ENCODE measurements at places on chromosomes 2 and 18. TPM values are rescaled to one million over a fixed set of nuclear protein-coding genes. Genes with fewer than 3 reads are reported as not detected.

GRCh38 chr18:79321625-79322405, 73.9 kb upstream of the NFATC1 start:
- DNase-seq = no peak

DNA sequence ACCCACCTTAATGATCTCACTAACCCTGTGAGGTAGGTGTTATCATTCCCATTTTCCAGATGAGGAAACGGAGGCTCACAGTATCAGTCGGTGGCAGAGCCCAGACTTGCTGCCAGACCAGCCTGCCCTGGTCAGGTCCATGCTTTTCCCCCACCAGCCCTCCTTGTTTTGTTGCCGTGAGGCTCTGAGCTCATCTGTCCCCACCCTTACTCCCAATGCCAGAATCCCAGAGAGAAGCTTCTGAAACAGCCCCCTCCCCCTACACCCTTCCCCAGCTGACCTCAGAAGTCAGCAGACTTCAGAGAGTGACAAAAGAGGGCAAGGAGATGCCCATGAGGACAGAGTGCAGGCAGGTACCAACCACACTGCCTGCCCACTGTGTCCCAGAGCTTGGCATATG, 20.8 kb upstream of the TNS1 start:
- DNase-seq = no peak

DNA sequence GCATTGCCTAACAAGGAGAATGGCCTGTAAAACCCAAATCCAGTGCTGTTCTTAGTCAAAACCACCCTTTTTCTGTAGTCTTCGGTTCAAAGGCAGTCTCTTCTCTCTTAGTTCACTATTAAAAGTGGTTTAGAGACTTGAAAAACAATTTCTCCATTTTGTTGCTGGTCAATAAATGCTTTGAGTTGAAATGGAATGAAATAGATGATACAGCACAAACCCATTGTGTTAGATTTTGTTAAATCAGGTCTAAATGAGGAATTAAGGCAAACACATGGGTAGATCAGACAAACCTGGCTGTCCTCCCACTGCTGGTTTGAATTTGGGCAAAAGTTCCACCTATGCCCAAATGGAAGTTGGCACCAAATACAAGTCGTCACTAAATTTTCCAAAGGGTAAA, 150.1 kb upstream of the SERTAD2 start:
- no peak for DNase-seq

DNA sequence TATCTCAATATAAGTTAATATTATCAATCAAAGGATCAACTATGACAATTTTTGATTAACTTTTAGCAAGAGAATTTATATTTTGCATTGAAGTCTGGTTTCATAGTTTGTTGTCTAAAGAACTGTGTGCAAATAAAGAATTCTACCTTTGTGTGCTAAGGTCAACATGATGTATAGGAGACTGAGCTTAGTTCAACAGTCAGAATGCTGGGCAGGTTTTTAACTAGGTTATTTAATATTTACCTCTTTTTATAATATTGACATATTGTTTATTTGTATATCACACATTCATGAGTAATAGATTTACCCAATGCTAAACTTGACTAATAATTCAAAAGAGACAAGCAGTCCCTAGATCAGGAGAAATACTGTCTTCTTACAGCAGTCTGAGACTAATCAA, 831.4 kb downstream of the DSC3 start:
- no peak for DNase-seq

DNA sequence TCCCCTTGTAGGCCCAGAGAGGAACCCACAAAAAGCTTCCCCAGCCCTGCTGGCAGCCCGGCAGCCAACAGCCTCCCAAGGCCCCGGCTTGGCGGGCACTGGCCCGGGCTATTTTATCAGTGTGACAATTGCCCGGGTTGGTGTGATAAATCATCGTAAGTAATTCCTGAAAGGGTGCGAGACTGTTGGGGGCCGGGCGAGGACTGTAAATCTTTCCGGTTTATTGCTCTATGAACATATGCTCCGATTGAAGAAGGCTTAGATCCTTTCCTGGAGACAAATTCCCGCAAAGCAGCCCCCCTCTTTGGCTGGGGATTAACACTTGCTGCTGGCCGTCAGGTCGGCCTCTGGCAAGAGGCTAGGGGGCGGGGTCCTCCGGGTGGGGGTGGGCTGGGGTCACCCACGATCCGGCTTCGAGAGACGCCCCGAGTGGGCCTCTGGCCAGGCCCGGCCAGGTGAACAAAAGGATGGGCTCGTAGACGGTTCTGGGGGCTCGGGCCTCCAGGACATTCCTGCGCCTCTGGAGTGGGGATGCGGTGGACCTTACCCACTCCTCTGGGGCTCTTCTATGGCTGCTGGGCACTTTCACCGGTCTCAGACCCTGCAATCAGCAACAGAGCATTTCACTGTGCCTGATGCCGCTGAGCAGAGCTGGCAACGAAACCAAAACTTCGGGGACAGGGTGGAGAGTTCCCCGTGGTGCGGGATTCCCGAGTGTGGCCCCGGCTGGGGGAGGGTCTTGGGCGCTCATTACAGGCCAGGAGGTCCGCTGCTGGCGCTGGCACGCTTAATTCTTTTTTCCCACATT, 2.0 kb downstream of the HOXD3 start:
- DNase-seq = no peak

- no peak for DNase-seq
Measured at GRCh38 chr2:83579507-83579906, 879.6 kb downstream of the SUCLG1 start.

GRCh38 chr2:164080486-164080885, 344.7 kb upstream of the FIGN start:
- DNase-seq = no peak

CSRNP3 gene
- total RNA-seq = 214 TPM

- no peak for DNase-seq
Measured at GRCh38 chr2:127169066-127169660, 50.9 kb downstream of the CYP27C1 start.

FRZB gene
- 17.1 TPM for total RNA-seq

GRCh38 chr2:8684878-8685696, 3.2 kb downstream of the ID2 start:
- DNase-seq = no peak

GRCh38 chr2:102094917-102095316, 47.6 kb upstream of the IL1R1 start:
- DNase-seq = no peak

REG1B gene
- total RNA-seq = not detected

KCNJ3 gene
- total RNA-seq = 13.9 TPM

INSIG2 gene
- total RNA-seq = 28.1 TPM

POMC gene
- total RNA-seq = 1.2 TPM

PEX13 gene
- 82.3 TPM for total RNA-seq

UGT1A5 gene
- not detected for total RNA-seq

DNA sequence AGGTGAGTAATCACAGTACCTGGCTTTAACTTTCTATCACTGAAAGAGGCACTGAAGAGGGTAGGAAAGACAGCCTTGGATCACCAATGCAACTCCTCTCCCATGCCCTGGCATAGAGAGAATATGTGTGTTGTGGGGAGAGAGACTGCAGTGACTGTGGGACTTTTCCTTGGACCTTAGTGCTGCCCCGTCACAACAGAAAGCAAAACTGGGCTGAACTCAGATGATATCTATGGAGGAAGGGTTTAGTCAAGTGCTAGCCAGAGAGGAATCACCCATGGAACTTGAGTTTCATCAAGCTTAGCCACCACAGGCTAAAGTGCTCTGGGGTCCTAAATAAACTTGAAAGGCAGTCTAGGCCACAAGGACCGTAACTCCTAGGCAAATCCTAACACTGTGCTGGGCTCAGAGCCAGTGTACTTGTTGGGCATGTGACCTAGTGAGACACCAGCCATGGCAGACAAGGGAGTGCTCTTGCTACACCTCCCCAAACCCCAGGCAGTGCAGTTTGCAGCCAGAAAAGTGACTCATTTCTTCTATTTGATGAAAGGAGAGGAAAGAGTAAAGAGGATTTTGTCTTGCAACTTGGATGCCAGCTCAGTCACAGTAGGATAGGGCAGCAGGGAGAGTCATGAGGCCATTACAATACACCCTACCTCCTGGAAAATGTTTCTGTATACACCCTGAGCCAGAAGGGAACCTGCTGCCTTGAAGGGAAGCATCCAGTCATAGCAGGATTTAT, 105.8 kb upstream of the SPOPL start:
- no peak for DNase-seq

GRCh38 chr2:71452565-71452964, 796 bp upstream of the DYSF start:
- DNase-seq = no peak
